ENCODE measurements at places on chromosomes 7 and 10.
A peak's percentile ranks its signal among the peaks of the same experiment; 100 is the strongest.

GRCh38 chr7:83452256-83452655, 196.7 kb downstream of the SEMA3E start:
- no peak for DNase-seq

DNA sequence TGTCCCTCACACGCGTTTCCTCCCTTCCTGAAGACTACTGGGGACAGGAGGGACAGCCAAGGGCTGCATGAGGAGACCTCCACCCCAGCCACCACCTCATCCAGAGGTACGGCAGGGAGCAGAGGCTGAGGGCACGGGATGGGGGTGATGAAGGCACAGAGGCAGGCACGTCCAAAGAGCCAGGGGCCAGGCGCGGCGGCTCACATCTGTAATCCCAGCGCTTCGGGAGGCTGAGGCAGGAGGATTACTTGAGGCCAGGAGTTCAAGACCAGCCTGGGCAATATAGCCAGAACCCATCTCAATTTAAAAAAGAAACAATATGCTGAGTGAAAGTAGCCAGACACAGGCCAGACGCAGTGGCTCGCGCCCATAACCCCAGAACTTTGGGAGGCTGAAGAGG, 3.3 kb downstream of the MICALL2 start:
- no peak for DNase-seq

DNA sequence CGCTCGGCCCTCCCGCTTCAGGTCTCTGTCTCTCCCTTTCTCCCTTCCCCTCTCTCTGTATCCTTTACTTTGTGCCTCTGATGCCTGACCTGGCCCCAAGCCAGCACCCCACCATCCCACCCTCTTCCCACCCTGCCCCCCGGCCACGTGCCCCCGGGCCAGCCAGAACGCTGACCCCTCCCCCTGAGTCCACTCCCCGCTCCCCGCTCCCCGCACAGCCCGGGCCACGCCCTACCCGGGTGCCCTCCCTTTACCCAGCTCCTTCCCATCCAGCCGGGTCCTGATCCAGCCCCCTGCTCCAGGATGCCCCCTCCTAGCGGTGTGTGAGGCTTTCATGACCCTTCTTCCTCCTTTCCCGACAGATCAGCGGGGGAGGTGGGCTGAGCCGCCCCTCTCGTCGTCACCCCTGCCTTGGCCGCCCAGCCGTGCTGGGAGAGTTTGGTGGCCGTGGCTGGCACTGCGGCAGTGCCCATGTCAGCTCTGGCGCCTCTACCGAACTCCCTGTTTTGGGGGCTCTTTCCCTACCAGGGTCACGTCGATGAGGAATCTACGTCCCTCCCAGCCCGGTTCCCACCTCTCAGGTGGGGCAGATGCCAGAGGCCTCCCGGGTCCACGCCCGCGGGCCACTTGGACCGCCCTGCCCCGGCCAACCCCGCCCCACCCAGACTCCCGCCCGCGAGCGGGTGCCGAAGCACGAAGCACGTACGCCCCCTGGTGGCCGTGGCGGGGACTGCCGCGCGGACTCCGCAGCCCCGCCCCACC, 127.4 kb downstream of the UBE2H start:
- peak; percentile 87 for DNase-seq

DNA sequence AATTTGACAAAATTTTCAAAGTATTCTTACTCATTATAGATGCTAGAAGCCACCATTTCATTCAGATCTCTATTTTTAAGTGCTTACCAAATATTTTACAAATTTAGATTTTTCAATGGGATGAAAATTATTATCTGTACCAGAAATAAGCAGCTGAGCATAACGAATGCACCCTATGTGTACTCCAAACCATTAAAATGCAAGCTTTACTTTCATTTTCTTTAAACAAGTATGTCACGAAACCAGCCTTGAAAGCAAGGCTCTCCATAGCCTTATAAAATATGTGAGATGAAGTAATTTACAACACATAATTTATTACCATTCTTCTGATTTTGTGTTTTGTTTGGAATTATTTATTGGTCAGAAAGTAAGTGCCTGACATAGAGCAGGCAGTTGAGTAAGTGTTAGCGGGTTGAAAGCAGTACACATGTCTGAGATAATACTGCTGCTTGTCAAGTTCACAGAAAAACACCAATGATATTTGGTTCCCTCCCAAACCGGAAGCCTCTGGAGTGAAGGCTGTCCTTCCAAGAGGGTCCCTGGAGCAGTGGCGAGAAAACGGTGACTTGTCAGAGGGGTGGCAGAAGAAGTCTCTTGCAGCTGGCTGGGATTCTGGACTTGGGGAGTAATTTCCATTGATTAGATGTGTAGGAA, 322.7 kb upstream of the PFKP start:
- peak; percentile 25 for DNase-seq

DNA sequence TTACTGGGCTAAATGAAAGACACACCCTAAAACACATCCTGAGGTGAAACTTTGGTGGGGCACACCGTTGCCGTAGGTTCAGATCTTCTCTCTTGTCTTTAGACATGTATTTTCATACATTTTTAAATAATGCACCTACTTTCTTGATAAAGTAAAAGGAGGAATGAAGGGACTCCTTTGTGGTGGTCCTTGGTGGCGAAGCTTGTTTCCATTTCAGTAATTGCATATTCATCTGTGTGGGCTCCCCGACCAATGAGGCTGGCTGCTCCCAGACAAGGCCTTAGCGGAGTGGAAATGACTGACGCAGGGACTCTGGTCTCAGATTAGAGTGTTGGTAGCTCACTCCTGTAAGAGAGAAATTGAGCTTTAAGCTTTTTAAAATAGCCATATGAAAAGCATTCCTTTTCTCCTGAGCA, 815 bp downstream of the CCSER2 start:
- peak; percentile 40 for DNase-seq

GRCh38 chr10:85597006-85597405, 769.6 kb downstream of the GRID1 start:
- DNase-seq = no peak

DNA sequence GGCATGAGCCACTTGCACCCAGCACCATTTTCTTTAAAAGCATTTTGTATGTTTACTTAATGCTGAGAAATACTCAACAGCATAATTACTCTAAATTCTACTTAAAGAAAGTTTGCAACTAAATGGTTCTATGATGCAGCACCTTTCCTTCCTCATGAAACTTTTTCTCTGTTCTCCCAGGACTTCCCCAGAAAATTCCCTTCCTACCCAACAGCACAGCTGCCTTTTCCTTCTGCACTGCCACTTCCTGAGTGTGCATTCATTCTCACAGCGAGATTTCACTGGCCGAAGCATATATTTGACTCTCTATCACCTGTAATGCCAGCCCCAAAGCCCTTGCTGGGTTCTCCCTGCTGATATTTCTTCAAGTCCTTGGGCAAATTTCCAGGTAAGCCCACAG, 41.5 kb upstream of the DGKI start:
- no peak for DNase-seq

- no peak for DNase-seq
Observed at GRCh38 chr10:81872206-81872862, 2.7 kb upstream of the NRG3 start.

GRCh38 chr7:138875794-138876193, 77.8 kb upstream of the ATP6V0A4 start:
- DNase-seq = no peak

GRCh38 chr10:103555325-103555649, 61.8 kb downstream of the NEURL1 start:
- no peak for DNase-seq

DNA sequence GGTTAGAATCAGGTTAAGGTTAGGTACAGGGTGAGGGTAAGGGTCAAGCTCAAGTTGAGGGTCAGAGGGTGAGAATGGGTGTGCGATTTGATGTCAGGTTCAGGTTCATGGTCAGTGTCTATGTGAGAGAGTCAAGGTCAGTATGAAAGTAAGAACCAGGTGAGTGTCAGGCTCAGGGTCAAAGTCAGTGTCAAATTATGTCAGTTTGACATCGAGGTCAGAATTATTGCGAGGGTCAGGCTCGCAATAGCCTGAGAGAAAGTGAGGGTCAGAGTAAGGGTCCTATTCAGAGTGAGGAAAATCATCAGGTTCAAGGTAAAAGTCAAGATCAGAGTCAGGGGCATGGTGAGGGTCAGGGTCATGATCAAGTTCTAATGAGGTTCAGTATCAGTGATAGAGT, 13.0 kb downstream of the MRPS24 start:
- DNase-seq = no peak

- no peak for DNase-seq
Observed at GRCh38 chr7:17385612-17386011, 87.2 kb downstream of the AHR start.

- no peak for DNase-seq
Observed at GRCh38 chr10:16732376-16732775, 84.8 kb downstream of the RSU1 start.

GRCh38 chr7:26633557-26633956, 230.8 kb downstream of the SKAP2 start:
- DNase-seq = no peak

DNA sequence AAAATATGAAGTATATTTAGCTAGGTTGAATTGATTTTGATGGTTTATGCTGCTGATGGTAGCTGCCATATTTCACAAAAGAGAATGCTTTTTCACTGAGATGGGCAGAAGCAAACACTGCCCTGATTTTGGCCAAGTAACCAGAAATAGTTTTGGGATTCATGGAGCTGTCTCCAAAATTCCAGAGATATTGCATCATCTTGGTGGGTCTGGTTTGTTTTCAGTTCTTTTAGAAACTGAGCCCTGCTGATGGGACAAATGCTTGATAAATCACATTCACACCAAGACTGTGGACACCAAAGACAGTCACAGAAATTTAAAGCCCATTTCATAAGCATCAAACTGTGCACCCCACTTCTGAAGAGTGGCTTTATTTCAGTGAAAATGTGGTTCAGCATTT, 140.5 kb downstream of the BICC1 start:
- DNase-seq = peak; percentile 43

DNA sequence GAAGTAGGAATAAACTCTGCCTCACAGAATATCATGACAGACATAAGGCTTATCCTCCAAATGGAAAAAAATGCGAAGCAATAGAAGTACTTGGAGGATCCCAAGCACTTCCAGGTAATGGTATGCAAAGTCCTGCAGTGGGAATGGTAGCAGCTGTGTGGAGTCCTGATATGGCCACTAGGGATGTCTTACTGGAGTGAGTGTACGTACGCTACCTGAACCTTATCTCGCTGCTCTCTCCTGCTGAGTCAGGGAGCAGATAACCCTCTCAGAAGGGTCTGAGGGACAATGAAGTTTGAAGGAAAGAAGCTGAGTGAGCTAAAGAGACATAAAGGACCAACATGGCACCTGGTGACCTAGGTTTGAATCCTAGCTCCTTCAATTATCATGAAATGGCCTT, 42.2 kb downstream of the CH25H start:
- DNase-seq = no peak

DNA sequence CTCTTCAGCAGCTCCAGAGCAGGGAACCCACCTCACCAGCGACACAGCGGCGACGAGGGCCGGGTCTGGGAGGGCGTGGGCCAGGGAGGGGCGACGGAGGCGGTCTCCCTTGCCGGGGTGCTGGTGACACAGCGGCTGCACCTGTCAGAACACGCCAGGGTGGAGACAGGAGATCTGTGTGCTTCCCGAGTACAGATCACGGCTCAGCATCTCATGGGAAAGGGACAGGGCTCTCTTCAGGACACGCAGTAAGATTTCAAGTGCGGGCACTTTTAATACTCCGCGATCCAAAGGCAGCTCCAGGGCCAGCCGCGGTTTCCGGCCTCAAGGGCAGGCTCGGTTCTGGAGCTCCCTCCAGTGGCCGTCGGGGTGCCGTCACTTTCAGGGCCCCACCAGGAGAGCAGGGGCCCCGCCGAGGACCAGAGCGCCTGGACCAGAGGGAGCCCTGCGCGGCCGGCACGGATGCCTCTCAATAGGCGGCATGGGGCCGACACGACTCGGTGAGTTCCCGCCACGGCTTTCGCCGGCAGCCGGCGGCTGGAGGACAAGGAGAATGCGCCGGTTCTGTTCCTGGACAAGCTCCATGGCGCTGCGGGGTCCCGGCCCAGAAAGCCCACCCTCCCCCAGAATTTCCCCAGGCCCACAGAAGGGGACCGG, 21.4 kb downstream of the GPR146 start:
- DNase-seq = peak; percentile 79

- DNase-seq = no peak
Observed at GRCh38 chr7:3232228-3232627, 68.8 kb upstream of the SDK1 start.

- DNase-seq = peak; percentile 94
Observed at GRCh38 chr10:58512491-58513187, at the start of gene BICC1. Gene BICC1, plus strand, starts transcription at chr10:58512872. Its CDS starts 272 bp downstream, at chr10:58513144.

DNA sequence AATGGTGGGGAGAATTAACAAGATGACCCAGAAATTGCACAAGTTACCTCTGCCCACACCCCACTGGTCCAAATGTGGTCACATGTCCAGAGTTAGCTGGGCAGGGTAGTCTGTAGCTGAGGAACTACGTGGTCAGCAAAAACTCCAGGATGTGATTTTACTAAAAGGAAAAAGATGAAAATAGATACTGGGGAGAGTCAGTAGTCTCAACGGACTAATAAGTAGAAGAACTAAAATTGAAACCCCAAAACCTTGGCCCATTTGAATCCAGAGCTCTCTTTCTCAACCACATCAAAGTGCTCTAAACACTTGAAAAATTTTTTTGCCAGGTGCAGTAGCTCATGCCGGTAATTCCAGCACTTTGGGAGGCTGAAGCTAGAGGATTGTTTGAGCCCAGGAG, 146.3 kb downstream of the SKIDA1 start:
- DNase-seq = no peak

GRCh38 chr10:57102236-57102635, 741.2 kb upstream of the ZWINT start:
- no peak for DNase-seq

DNA sequence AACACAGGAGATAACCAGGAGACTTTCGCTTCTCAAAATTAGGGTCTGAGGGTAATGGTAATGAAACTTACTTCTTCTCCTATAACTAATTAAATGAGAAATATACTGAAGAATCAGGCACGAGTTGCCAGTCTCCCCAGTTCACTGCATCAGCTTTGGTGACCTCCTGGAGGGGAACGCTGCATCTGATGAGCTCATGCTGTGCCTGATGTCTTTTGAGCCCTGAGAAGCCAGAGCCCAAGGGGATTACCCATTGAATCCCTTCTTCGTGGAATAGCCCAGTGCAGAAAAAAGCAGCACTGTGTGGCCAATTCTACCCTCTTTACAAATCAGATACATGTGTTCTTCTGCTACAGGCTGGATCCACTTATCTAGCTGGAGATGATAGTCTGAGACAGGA, 45.1 kb downstream of the CYP2C9 start:
- no peak for DNase-seq

GRCh38 chr10:101063050-101063525, 1.3 kb downstream of the KAZALD1 start:
- no peak for DNase-seq
